HT1080 (cell line): ENCODE measurements at places on chromosomes 11 and 22. TPM values are rescaled to one million over a fixed set of nuclear protein-coding genes. Genes with fewer than 3 reads are reported as not detected.

Gene OR51G1
- not detected in 2 replicates for total RNA-seq

Gene MIOX
- total RNA-seq: 0.13 TPM in 1 of 2 replicates, not detected in the other

Gene LRRN4CL
- 0.13 and 0.20 TPM in 2 replicates for total RNA-seq

Gene LRRC74B
- not detected in 2 replicates for total RNA-seq

Gene GALNT18
- total RNA-seq: 12.8 and 13.6 TPM in 2 replicates

Gene BUD13
- total RNA-seq: 22.9 and 27.9 TPM in 2 replicates

Gene TSSK2
- not detected in 2 replicates for total RNA-seq

DNA sequence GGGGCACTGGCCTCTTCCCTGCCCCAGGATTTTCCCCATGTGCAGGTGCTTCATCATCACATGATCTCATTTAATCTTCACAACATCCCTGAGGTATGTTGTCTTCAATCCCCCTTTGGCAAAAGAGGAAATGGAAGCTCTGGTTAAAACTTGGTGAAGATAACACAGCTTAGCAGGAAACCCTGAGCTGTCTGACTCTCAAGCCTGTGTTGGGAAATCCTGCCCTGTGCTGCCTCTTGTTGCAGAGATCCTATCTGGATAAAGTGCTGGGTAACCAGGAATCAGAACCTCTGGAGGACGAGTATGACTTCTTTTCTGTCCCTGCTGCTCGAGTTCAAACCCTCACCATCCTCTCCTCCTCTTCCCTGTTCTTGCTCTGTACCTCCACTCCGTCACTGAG, 13.1 kb upstream of the E2F8 start:
- no peak for DNase-seq

DNA sequence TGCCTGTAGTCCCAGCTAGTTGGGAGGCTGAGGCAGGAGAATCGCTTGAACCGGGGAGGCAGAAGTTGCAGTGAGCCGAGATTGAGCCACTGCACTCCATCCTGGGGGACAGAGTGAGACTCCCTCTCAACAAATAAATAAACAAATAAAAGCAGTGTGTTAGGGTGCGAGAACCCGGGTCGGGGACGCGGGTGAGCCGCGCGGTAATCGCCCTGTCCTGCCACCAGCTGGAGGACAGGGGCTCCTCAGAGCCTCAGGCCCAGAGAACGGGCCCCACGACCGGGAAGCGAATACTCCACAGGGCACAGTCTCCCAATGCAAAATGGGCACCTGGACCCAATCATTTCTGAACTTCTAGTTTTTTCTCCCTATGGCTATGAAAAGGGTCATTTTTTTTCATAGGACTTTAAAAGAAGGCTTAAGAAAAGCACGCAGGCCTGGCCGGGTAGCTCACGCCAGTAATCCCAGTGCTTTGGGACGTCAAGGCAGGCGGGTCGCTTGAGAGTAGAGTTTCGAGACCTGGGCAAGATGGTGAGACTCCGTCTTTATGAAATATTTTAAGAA, 744 bp upstream of the MCM5 start:
- DNase-seq: no peak

DNA sequence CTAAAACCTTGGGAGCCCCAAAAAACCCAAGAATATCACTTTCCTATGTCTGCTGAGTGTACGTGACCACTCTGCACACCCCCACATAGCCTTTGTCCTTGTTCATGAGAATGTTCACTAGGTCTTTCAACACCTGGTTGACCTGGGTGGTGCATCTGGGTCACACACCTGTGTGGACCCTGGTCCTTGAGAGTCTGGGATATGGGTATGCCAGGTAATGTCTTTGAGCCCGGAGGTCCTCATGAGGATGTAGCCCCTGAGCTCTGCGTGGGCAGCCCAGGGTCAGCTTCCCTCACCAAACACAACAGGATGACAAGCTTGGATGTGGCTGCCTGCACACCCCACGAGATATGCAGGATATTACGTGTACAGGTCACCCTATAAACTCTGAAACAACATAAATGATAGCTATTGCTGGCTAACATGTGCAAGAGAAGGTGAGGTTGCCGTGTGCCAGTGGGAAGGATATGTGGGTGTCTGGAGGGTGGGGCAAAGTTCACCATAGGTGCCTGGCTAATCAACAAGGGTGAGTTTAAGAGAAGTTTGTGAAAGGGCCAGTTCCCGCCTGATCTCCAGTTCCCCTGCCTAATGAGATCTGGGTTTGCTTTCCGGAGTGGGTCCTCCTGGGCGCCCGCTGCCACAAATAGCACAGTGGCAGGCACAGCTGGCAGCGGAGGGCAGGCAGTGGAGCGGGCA, 1.4 kb upstream of the PPARA start:
- DNase-seq: no peak

DNA sequence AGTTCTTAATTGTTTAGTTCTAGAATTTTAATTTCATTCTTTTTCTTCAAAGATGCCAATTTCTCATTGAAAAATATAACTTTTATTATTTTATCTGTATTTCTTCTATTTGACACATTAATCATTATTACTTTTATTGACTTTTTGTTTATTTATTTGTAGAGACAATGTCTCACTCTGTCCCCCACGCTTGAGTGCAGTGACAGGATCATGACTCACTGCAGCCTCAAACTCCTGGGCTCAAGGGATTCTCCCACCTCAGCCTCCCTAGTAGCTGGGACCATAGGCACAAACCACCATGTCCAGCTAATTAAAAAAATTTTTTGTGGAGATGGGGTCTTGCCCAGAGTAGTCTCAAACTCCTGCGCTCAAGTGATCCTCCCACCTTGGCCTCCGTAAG, 30.3 kb upstream of the FBLN1 start:
- DNase-seq: no peak

DNA sequence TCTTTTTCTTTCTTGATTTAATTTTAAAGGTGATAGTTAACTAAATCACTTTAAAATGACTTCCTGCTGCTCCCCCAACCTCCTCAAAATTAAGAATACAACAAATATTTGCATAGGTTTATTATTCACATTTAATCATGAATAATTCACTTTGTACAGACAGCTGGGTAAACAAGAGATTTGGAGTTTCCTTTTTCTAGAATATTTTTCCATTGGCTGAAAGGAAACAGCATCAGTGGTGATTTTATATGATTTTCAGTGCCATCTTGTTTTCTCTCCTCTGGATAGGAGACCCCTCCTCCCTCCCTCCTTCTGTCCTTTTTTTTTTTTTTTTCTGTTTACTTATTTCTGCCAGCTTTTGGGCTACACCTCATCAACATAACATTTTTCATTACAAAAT, 60.5 kb downstream of the LIF start:
- no peak for DNase-seq

DNA sequence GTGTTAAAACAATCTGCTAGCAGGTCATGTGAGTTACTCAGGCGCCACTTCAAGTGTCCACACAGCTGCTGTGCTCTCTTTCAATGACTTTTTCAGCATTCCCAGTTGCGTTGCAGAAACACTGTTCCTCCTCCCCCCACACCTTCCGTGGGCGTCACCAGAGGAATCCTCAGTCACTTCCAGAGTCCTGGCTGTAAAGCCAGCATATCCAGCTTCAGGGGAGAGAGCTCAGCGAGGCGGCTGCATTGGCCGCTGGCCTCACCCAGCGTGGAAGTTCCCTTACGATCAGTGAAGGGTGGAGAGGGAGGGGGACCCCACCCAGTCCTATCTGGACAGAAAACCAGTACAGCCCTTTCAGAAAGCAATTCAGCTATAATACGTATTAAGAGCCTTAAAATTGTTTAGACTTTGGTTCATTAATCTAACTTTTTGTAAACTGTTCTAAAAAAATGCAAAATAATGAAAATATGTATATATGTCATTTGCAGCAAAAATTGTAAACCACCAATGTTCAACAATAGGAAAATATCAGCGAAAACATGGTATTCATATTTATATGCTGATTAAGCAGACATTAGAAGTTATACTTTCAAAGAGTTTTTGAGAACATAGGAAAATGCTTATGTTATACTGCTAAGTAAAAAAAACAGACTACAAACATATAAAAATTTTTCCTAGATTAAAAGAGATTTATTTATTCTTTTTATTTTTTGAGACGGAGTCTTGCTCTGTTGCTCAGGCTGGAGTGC, 2.8 kb upstream of the ANO9 start:
- DNase-seq: no peak

DNA sequence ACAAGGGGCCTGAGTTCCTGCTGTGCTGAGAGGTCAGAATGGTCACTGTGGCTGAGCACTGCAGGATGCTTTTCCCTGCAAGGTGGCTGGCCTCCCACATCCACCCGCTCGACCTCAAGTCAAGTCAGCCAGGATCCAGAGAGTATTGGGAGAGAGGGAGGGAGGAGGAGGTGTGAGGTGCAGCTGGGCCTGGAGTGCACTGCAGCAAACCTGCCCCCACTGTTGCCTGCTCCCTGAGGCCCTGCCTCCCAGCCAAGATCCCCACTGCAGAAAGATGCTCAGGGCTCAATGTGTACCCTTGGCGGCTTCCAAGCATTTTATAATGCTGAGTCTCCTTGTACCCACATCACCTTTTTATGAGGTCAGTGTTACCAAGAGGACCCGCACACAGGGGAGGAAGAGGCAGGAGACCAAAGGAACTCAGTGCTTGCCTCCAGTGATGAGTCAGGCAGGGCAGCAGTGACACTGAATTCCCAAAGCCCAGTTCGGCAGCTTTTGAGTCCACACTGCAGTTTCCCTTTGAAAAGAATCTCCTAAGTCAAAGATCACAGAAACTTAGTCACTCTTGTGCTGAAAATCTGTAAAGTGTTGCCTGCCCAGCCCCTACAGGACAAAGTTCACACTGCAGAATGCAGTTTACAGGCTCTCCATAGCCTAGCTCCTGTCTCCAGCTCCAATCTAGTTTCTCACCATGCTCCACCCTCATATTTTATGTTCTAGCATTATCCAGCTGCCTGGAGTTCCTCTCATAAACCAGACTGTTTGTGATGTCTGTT, 3.1 kb downstream of the ENDOD1 start:
- peak; percentile 94 for DNase-seq

- peak; percentile 70 for DNase-seq
Measured at GRCh38 chr11:60835534-60835846, 6.4 kb upstream of the CCDC86 start.

DNA sequence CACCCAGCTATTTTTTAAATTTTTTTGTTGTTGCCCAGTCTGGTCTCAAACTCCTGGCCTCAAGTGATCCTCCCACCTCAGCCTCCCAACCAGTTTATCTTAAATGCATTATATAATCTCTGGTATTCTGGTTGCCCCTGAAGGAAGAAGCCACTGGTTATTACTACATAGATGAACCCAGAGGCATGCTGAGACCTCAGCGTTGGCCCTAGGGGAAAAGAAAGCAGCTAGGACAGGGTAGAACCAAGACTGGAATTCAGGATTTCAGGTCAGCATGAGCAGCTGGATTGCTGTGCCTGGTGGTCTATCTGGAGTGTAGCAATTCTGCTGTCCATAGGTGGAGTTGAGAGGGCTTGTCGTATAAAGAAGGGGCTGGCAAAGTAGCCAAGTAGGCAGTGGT, 67.2 kb downstream of the PARVA start:
- no peak for DNase-seq

DNA sequence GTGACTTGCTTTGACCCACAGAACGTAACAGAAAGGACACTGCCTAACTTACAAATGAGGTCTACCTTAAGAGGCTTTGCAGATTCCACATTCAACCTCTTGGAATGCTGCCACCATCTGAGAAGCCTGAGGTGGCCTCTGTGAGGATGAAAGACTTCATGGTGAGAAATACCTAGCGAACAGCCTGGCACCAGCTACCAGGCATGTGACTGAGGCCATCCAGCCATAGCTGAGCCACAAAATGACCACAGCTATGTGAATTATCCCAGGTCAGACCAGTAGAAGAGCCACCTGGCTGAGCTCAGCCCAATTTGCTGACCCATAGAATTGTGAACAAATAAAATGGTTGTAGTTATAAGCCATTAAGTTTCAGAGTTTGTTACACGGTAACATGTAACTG, 37.5 kb downstream of the PPARA start:
- peak; percentile 40 for DNase-seq

GRCh38 chr11:116786326-116786725, 1.5 kb downstream of the ZPR1 start:
- DNase-seq: no peak

DNA sequence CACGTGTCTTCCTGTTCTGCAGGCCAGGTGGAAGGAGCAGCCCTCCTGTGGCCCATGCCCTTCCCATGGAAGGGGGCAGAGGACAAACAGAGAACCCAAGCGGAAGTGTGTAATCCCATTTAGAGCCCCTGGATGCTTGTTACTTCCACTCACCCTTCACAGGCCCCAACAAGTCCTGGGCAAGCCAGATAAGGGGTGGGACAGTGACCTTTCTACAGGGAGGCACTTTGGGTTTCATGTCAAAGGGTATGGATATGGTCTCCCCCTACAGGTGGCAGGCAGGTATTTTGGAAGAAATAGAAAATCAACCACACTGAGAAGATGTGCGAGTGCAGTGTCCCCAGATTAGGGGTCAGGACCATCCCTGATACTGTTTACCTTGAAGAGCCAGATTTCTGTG, 11.4 kb downstream of the MPEG1 start:
- DNase-seq: no peak

GRCh38 chr11:94941131-94941530, 32.2 kb downstream of the CWC15 start:
- DNase-seq: no peak

- no peak for DNase-seq
Measured at GRCh38 chr22:19634226-19634975, 79.9 kb upstream of the SEPTIN5 start.

GRCh38 chr11:7512525-7513233, 1.1 kb upstream of the PPFIBP2 start:
- DNase-seq: no peak
